HS-27A (cell line): ENCODE measurements at places on chromosomes 6 and 20.

DNA sequence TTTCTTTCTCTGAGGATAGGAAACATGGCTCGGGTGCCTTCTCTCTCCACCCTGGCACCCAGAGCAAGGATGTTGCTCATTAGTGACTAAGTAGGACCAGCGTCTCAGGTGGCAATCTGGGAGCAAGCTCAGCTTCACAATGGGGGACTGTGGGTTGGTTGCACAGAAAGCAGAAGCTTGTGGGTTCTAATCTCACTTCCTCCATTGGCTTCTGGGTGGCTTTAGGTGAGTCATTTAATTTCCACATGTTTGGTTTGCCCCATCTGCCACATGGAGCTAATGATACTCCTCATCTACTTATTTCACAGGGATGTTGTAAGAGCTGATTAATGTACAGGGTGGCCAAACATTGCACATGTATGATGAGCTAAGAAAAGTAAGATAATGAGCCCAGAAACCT lies 54.8 kb upstream of the AKIRIN2 start:
- peak; percentile 34 for DNase-seq

DNA sequence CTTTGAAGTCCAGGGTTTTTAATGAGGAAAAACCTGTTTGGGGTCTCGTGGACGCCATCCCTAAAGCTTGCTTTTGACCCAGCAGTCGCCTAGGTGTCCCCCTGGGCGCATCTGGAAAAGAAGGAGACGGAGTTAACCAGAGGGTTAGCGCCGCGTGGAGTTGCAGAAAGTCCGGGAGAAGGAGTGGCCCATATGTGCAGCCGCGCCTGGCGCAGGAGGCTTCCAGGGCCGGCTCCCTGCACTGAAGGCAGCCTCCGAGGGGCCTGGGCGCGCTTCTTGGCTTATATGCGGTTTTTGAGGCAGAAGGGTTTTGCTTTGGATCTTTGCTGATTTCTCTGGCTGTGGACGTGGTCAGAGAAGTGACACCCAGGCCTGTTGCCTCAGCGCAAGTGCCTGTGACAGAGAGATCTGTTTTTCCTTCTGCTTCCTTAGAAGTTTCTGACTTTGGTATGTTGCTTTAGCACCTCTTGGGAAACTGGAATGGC lies 987 bp downstream of the TMEM181 start:
- no peak for DNase-seq

GRCh38 chr6:112827793-112828192 lies 480.7 kb downstream of the RFPL4B start:
- no peak for DNase-seq

DNA sequence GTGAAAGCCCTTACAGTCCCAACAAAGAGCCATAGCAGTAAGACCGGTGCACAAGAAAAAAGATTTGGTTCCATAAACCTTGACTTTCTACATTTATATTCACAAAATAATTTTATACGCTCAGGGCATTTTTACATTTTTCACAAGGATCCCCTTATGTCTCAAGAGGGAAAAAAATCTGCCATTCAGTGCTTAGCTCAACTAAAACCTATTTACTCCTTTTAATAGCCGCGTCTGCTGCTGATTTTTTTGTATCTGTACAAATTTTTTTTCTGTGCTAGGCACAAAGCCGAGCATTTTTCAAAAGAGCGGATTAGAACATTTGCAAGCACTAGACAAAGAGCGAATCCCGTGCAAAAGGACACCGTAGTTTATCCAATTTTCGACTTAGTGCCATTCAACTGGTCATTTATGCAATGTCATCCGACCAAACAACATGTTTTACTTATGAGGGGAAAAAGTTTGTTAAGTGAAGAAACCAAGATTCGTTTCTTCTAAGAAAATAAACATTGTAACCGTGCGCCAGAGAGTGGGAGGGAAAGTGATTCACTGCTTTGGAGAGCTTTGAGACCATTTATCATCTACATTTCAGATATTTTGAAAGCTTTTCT lies 3.7 kb downstream of the TFAP2D start:
- DNase-seq = no peak

DNA sequence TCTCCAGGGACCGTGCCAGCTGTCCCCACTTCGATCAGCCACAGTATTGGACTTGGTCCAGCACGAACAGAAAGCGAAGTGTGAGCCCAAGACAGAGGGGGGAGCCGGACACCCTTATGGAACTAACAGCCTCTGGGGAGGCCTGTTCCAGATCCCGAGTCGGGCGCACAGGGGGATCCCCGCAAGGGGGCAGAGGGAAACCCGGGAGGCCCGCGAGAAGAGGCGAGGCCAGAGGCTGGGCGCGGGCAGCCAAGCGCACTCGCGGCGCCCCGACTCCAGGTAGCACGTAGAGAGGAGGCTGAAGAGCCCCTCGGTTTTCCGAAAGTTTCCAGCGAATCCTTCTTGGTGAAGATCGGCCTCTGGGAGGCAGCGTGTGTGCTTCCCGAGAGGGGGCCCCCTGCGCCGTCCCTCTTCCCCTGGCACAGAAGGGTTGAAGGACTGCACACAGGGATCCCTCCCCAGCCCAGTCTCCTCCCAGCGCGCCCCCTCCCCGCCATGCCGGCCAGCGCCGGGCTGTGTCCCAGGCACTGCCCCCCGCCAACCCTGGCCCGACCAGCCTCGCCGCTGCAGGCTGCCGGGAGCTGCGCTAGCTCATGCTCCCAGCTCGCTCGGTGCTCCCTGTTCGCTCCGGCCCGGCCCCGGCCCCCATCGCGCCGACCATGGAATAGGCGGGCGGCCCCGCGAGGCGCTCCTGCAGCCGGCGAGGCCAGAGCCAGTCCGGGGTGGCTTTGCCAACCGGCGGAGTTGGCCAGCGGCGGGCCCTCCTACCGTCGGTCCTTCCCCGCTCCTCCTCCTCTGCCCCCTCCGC lies 577 bp upstream of the SLC24A3 start:
- DNase-seq = no peak

GRCh38 chr6:142545147-142545546 lies 243.3 kb downstream of the ADGRG6 start:
- no peak for DNase-seq

- no peak for DNase-seq
Measured at GRCh38 chr20:14918976-14919375, 581.6 kb upstream of the FLRT3 start.

- no peak for DNase-seq
Measured at GRCh38 chr20:59588236-59588855, 16.0 kb upstream of the PHACTR3 start.

DNA sequence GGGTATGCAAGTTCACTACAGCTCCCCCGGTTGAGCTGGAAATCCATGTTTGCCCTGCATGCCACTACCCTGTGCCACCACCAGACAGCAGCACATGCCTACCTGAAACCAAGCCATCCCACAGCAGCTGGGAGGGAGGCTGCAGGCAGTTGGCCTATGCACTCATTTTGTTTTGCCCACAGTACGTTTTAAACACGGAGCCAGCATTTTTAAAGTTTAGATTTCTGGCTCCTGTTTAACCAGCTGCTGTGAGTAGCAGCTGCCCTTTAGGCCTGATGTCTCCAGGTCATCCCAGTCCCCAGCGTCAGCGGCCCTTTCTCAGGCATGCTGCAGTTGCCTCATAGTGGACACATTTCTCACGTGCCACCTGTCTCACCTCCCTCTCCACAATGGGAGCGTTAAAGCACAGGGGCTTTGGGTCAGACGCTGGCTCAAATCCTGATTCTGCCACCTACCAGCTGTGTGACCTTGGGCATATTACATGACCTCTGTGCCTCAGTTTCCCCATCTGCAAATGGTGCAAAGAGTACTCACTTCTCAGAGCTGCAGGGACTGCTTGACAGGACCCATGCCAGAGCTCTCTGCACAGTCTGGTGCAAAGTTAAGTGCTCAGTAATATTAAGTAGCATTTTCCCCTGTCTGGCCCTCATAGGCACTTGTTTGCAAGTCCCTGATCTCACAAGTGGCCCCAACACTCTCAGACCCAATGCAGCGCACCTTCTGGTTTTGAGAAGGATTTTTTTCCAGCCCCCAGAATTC lies 8.2 kb upstream of the UBE2V1 start:
- DNase-seq = no peak

DNA sequence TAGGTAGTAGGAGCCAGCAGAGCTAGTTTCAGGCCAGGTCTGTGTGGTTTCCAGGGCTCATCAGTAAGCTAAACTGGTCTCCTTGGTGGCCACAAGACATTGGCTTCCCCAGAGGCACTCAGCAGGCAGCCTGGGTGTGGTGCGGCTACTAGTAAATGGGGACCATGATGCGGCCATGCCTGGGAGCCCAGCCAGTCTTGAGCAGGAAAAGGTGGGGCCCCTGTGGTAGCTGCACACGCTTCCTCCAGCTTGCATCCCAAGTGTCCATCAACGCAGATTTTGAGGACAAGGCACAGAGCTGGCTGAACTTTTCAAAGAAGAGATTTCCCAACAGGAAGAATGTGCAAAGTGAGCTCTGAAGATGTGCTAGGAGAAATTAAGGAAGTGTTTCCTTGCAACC lies 107.4 kb upstream of the NAA20 start:
- DNase-seq = no peak

GRCh38 chr20:38450412-38450975 lies 15.4 kb upstream of the SNHG17 start:
- no peak for DNase-seq

- peak; percentile 34 for DNase-seq
Measured at GRCh38 chr20:32823078-32823477, 3.3 kb downstream of the MAPRE1 start.

GRCh38 chr20:63258781-63259180 lies 4.5 kb upstream of the NKAIN4 start:
- no peak for DNase-seq

DNA sequence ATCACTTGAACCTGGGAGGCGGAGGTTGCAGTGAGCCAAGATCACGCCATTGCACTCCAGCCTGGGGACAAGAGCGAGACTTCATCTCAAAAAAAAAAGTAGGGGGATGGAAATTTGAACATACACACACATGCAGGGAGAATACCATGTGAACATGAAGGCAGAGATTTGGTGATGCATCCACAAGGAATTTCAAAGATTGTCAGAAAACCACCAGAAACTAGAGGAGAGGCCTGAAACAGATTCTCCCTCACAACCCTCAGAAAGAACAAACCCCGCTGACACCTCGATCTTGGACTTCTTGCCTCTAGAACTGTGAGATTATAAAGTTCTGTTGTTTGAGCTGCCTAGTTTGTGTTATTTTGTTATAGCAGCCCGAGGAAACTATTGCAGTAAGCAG lies 125.5 kb downstream of the GPX5 start:
- DNase-seq = no peak

DNA sequence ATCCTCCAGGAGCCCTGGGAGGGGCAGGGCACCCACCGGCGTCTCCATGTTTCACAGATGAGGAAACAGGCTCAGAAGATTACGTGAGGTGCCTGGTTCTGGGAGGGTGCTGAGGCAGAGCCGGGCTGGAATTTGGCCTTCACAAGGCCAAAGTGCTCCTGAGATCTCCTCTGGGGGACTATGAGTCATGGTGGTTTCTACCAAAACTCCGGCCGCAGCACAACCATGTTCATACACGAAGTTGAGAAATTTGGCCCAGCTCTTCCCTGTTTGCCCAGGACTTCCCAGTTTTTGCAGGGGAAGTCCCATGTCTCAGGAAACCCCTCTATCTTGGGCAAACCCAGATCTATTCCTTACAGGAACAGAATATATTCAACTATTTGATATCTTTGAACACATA lies 172.9 kb upstream of the CDYL start:
- peak; percentile 79 for DNase-seq

- DNase-seq = no peak
Measured at GRCh38 chr20:36202891-36203338, 33.4 kb upstream of the AAR2 start.

- DNase-seq = peak; percentile 46
Measured at GRCh38 chr6:26420688-26421171, 18.7 kb downstream of the BTN3A1 start.

GRCh38 chr6:44496665-44497369 lies 109.3 kb downstream of the CDC5L start:
- no peak for DNase-seq

GRCh38 chr6:63353286-63353630 lies 33.5 kb upstream of the LGSN start:
- no peak for DNase-seq
